ENCODE measurements at places on chromosomes 3 and 15. TPM values are rescaled to one million over a fixed set of nuclear protein-coding genes. Genes with fewer than 3 reads are reported as not detected.

Gene MST1R
- polyA plus RNA-seq, result 2.5 TPM

DNA sequence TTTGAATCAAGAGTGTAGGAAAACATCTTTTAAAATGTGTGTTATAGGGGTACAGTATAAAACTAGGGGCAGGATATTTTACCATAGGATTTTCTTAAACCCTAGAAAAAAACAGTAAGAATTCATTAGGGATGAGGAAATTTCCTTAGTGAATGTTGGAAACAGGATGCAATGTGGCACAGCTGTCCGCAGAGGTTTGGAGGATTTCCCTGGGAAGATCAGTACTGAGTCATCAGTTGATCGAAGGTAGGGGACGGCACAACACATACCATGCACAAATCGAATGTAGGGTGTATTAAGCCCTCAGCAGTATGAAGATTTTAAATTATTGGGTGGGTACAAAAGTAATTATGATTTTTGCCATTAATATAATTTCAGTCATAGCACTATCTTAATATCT lies 49.9 kb downstream of the FNDC3B start:
- H3K27me3 ChIP-seq, result no peaks in the 10 kb centered on the region
- no peaks in the 10 kb centered on the region for H3K36me3 ChIP-seq
- H3K4me3 ChIP-seq, result no peak overlapping the region
- no peak overlapping the region for H3K27ac ChIP-seq

Gene NANOGP8
- polyA plus RNA-seq, result 0.34 TPM

- H3K27ac ChIP-seq, result no peak overlapping the region
- H3K36me3 ChIP-seq, result no peaks in the 10 kb centered on the region
- no peaks in the 10 kb centered on the region for H3K27me3 ChIP-seq
- H3K4me1 ChIP-seq, result no peaks in the 10 kb centered on the region
- no peak for DNase-seq
These were observed 10.0 kb downstream of the LRTM1 start for GRCh38 chr3:54917862-54918261.

Gene GOLGA6D
- polyA plus RNA-seq, result not detected

All from heart left ventricle (tissue), 16 donors.